Naive thymus-derived CD4-positive, alpha-beta T cell (primary cell): ENCODE measurements at places on chromosomes 4 and X. TPM values are rescaled to one million over a fixed set of nuclear protein-coding genes. Genes with fewer than 3 reads are reported as not detected.

ABLIM2 gene
- 1.9 TPM for total RNA-seq

GRCh38 chrX:69070949-69071650 lies 94.2 kb downstream of the PJA1 start:
- no peaks in the 10 kb centered on the region for H3K4me1 ChIP-seq
- no peak for DNase-seq
- H3K4me3 ChIP-seq, result no peak overlapping the region
- no peaks in the 10 kb centered on the region for H3K36me3 ChIP-seq

GRCh38 chr4:118942465-118942864 lies 53.8 kb downstream of the SYNPO2 start:
- no peak overlapping the region for H3K4me3 ChIP-seq
- DNase-seq, result no peak
- no peaks in the 10 kb centered on the region for H3K4me1 ChIP-seq
- H3K27me3 ChIP-seq, result no peaks in the 10 kb centered on the region
- no peak overlapping the region for H3K27ac ChIP-seq

GRCh38 chr4:151530783-151531182 lies 121.8 kb downstream of the FHIP1A start:
- no peak overlapping the region for H3K4me3 ChIP-seq
- H3K4me1 ChIP-seq, result no peaks in the 10 kb centered on the region
- DNase-seq, result no peak
- no peaks in the 10 kb centered on the region for H3K27me3 ChIP-seq
- H3K36me3 ChIP-seq, result no peaks in the 10 kb centered on the region

GRCh38 chr4:6297266-6297815 lies 27.7 kb downstream of the WFS1 start:
- H3K27me3 ChIP-seq, result no peaks in the 10 kb centered on the region
- no peak overlapping the region for H3K4me3 ChIP-seq
- DNase-seq, result no peak
- no peak overlapping the region for H3K27ac ChIP-seq
- no peaks in the 10 kb centered on the region for H3K4me1 ChIP-seq

GRCh38 chrX:41314881-41315280 lies 19.1 kb upstream of the DDX3X start:
- no peaks in the 10 kb centered on the region for H3K36me3 ChIP-seq
- H3K27me3 ChIP-seq, result no peaks in the 10 kb centered on the region
- H3K4me3 ChIP-seq, result no peak overlapping the region

RAB39B gene
- total RNA-seq, result 13.3 TPM

DNA sequence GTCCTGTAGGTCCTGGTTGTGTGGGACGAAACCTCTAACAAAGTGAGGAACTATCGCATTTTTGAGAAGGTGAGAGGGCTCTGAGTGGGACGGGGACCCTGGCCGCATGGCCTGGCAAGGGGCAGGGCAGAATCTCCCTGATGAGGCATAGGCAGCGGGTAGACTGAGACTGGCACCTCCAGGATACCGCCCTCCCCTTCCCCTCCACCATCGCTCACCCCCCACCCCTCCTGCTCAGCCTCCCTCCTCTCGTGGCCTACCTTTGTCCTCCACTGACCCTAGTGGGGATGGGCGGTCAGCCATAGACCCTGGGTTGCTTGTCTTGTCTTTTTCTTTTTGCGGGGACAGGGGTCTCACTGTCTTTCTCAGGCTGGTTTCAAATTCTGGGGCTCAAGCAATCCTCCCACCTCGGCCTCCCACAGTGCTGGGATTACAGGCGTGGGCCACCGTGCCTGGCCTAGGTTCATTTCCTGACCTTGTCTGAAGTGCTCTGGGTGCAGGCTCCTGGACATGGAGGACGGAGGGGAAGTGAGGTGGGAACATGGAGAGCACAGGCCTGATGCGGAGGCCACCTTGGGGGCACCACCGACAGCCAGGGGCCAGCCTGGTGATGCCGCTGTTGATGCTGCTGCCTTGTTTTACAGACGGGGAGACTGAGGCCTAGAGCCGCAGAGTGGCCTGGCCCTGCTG lies 10.5 kb upstream of the ADD1 start:
- no peak overlapping the region for H3K4me3 ChIP-seq
- H3K27me3 ChIP-seq, result no peaks in the 10 kb centered on the region
- no peak overlapping the region for H3K27ac ChIP-seq
